ENCODE measurements at places on chromosomes 4 and X. TPM values are rescaled to one million over a fixed set of nuclear protein-coding genes. Genes with fewer than 3 reads are reported as not detected.

The MGAT4D gene
- total RNA-seq = not detected

The CCNI gene
- 101 TPM for total RNA-seq

The PPP1R3F gene
- total RNA-seq = 1.6 TPM

The PNMA3 gene
- not detected for total RNA-seq

The KLF8 gene
- 0.26 TPM for total RNA-seq

The BCORL1 gene
- total RNA-seq = 2.0 TPM

The SGCB gene
- 10.0 TPM for total RNA-seq

The STOX2 gene
- 27.3 TPM for total RNA-seq

The GAGE2A gene
- total RNA-seq = not detected

The PCDH7 gene
- total RNA-seq = 0.11 TPM

The APOOL gene
- 7.8 TPM for total RNA-seq

The CLNK gene
- total RNA-seq = not detected

The AFF2 gene
- 0.09 TPM for total RNA-seq

The MAGED4 gene
- total RNA-seq = 30.3 TPM

The LNX1 gene
- 13.5 TPM for total RNA-seq

The PDE5A gene
- total RNA-seq = 3.6 TPM

The XG gene
- total RNA-seq = 0.11 TPM

The LINC00632 gene
- 0.09 TPM for total RNA-seq

The ITM2A gene
- 79.4 TPM for total RNA-seq

The PCDH11X gene
- total RNA-seq = not detected

The SPOCK3 gene
- total RNA-seq = 0.09 TPM

The SPATA18 gene
- total RNA-seq = 1.3 TPM

The NHSL2 gene
- total RNA-seq = 18.4 TPM

The SLC6A14 gene
- total RNA-seq = not detected

The VEGFC gene
- 0.26 TPM for total RNA-seq
